ENCODE measurements at places on chromosomes 16 and 17. TPM values are rescaled to one million over a fixed set of nuclear protein-coding genes. Genes with fewer than 3 reads are reported as not detected.

The ADAP2 gene
- 9.7 TPM for total RNA-seq

The ZNF750 gene
- 0.55 TPM for total RNA-seq

The RMI2 gene
- total RNA-seq, result 5.6 TPM

The TM4SF5 gene
- not detected for total RNA-seq

The TAC4 gene
- total RNA-seq, result not detected

- no peak for DNase-seq
These were observed 9.0 kb upstream of the WSB1 start for GRCh38 chr17:27284811-27285415.

GRCh38 chr17:37489197-37490001 is at the start of gene DUSP14:
DUSP14 (plus strand) TSS chr17:37489891; CDS start chr17:37512273, 22,382 bp downstream.
- no peak for DNase-seq

DNA sequence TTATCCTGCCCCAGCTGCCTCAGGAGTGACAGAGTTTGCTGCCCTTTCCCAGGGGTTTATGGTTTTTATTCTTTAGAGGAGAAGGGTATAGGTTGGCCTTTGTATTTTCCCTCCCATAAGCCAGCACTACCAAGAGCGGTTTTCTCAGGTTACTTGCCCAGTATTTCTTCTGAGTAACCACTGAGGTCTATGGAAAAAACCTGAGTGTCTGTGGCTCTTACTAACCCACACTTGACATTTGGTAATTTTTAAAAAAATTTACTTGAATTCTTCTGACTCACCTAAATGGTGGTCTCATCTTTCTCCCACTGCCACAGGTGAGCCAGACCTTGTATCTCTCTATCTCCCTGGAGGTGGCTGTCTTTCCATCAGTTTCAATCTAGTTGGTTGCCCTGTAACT is 6.0 kb downstream of the SLC7A6 start:
- DNase-seq, result no peak

- DNase-seq, result no peak
These were observed 306.2 kb downstream of the CEP112 start for GRCh38 chr17:65885541-65886312.

DNA sequence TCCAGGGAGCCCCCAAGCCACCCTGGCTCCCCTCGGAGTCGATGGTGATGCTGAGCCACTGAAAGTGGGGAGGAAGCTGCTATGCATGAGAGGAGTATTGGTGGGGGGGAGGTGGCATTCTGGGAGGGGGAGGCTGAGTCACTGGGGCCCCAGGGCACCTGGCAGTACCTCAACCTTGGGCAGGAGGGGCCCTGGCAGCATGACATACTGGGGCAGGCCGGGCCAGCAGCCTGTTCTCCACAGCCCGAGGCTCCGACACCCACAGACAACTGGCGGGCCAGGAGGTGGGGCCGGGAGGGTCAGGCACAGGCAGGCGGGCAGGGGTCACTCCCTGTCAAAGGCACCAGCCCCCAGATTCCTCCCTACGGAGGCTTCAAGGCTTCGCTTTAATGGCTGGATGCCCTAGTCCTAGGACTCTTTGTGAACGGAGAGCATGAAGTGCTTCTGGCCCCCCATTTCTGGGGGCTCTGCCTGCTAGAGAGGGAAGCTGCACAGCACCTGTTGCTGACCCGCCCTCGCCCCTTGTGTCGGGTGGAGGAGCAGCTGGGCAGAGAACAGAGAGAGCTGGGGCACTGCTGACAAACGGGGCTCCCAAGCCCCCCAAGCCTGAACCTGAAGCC is 928 bp downstream of the CASKIN2 start:
- peak; percentile 26 for DNase-seq

Measured in kidney epithelial cell (primary cell).